SIG-M5 (cell line): ENCODE measurements at places on chromosomes 11 and 22.

DNA sequence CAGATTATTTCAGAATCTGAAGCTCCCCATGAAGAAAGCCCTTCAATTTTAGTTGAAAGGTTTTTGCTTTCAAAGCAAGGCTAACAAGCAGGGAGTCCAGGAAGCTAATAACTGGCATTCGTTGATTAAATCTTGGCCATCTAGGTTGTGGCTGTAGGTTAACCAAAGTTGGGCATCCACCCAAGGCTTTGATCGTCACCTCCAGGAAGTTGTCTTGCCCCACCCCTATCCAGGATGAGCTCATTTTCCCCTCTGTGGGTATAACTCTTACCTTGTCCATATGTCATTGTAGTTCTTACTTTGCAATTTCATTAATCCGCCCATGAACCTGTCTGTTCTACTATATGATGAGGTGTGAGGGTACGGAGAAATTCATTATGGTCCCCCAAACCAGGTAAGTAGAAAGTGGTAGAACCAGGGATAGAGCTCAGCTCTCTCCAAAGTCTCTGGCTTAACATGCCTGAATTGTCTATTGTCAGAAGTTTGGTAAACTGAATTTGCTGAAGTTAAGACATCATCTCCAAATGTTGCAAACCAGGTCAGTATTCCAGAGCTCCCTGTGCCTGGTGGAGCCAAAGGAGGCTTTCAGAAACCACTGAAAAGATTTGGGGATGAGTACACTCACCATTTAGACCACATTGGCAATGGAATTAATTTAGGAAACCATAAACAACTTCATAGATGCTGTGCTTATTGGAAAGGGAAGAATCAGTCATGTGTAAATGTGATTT, 97.1 kb downstream of the CD44 start:
- no peak for DNase-seq

- DNase-seq = no peak
These were observed 2.4 kb downstream of the TRMT112 start for GRCh38 chr11:64314805-64315561.

- no peak for DNase-seq
These were observed 91.1 kb downstream of the BRD1 start for GRCh38 chr22:49736538-49736937.

DNA sequence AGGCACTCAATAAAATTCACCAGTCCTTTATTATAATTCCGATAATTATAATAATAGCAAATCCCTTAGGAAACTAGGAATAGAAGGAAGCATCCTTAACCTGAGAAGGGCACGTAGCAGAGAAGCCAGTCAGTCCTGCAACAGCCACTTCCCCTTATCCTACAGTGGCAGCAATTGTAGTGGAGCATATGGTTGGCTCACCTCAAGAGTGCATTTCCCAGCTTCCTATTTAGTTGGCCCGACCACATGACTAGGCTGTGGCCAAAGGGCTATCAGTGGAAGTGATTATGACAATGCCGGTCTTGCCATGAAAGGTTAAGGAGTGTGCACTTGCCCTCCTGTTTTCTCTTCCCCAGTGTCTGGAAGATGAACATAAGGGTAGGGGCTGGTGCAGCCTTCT, 27.0 kb downstream of the TESMIN start:
- DNase-seq = no peak

DNA sequence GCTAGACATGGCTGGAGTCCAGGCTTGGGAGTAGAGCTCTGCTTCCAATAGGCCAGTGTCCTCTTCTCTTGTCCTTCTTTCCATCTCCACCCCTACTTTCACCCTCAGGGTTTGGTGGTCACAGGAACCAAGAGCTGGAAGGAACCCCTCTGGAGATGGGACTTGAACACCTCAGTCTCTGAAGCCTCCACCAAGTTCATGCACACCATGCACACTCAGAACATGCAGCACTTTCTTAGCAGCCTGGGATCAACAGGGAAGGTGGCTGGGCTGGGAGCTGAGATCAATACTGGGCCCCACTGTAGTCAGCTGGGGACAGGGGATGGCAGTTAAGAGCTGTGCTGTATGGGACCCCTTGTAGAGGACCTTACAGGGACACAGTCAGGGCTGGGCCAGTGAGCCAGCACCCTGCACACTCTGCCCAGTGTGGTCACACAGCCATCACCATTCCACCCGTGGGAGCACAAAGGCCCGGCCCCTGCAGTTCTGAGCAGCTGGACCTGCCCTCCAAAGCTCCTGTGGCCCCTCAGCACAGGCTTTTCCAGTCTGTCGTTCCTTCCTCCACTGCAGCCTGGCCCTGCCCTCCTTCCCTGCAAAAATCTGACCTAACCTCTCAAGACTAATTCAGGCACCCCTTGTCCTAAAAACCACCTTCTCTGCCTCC, 47.7 kb downstream of the GAB4 start:
- no peak for DNase-seq

DNA sequence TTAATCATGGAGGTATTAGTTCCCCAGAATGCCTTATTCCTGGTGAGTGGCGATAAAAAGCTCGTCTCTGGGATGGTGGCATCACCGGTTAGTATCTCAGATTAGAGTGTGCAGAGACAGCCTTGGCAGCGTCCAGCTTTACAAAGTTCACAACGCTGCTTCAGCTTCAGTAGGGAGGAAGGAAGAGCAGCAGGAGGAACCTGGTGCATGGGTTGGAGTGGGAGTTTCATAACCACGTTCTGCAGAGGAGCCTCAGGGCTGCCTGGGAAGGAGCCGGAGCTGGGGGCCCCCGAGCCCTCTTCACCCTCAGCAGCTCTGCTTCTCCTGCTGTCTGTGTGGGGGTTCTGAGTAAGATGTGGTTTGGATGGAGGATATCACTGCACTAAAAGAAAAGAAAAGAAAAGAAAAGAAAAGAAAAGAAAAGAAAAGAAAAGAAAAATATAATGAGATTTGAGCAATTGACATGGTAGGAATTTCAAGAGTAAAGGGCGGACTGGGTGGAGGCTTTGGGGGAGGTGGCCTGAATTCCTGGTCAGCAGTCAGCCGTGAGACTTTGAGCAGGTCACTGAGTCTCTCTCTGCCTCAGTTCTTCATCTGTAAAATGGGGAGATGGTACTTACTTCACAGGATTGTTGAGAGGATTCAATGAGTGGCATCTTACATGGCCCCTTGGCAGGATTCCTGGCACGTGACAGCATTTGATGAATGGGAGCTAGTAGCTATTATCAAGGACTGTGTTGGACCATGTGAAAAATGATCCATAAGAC, 6.5 kb downstream of the ASPHD2 start:
- DNase-seq = no peak

GRCh38 chr11:16750417-16750816, 12.0 kb downstream of the C11orf58 start:
- DNase-seq = no peak

- no peak for DNase-seq
These were observed 3.5 kb downstream of the KCNJ5 start for GRCh38 chr11:128894685-128895084.

DNA sequence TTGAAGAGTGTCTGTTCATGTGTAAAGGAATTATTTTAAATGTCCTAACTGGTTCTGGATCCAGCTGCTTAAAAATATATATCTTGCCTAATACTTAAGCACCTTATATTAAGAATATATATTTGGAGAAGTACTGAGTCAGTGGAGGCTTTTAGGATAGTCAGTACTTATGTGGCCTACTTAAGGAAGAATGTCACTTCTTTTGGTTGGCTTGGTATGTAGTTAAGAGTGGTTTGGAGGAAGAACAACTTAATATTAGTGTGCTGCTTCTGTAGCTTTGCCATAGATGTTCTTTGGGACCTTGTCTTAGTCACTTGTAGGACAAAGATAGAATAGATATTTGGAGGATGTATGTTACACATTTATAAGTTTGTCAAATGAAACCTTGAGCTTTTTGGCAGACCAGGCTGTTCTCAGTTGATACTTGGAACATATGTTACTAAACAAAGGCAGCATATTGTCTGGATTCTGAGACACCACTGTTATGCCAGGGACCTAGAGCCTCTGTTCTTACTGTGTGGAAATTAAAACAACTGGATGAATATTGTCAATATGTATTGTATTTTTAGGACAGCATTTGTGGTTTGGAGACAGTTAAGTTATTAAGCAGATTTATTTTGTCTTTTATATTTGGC, 4.9 kb downstream of the HIPK3 start:
- DNase-seq = no peak

- DNase-seq = no peak
These were observed 58.4 kb upstream of the WNT7B start for GRCh38 chr22:46035380-46035741.

GRCh38 chr11:76676636-76677457, 6.3 kb upstream of the LRRC32 start:
- no peak for DNase-seq

GRCh38 chr11:88295028-88295427, 42.5 kb downstream of the CTSC start:
- DNase-seq = no peak

- peak; percentile 41 for DNase-seq
These were observed 38.2 kb upstream of the LYVE1 start for GRCh38 chr11:10606536-10607208.

DNA sequence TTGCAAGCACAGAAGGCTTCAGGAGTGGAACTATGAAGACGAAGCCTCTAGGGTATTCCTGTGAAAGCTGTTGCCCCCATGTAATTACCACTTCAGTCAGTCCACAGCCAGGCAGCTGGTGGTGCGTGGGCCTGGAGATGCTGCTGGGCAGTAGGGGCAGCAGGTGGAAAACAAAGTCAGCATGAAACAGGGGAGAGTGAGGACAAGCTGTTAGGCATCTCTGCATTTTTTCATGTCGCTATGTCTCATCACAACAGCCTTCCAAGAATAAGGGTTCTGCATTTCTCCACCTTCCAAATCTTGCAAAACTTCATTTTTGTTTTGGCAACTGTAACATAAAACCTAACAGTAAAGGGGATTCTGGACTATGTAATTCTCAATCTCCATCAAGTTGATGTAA, 757.5 kb downstream of the NELL1 start:
- DNase-seq = no peak

- DNase-seq = no peak
These were observed 292.8 kb upstream of the RAG2 start for GRCh38 chr11:36890841-36891240.

GRCh38 chr11:73520353-73521061, 77.4 kb downstream of the FAM168A start:
- DNase-seq = no peak

DNA sequence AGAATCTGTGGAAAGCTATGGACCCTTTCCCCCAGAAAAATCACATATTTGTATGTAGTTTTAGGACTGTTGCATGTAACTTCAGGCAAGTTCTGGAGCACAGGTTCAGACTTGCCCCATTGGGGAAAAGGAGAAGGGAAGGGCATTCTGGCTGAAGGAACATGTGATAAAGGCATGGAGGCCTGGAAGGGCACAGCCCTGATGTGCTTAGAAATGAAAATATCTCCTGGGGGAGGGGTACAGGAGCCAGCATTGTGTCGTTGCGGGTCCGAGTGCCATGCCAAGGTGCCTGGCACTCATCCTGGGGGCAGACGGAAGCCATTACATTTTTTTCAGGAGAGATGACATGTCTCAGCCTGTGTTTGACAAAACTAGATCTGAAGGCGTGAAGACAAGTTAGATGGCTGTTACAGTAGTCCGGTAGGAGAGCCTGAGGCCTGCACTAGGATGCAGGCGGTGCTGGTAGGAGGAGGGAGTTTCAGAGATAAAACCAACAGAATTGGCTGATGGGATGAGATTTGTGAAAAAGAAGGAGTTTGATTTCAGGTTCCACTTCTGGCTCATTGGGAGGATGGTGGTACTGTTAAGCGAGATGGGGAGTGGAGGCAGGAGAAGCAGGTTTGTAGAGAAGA, 96.9 kb downstream of the TEAD1 start:
- DNase-seq = no peak

DNA sequence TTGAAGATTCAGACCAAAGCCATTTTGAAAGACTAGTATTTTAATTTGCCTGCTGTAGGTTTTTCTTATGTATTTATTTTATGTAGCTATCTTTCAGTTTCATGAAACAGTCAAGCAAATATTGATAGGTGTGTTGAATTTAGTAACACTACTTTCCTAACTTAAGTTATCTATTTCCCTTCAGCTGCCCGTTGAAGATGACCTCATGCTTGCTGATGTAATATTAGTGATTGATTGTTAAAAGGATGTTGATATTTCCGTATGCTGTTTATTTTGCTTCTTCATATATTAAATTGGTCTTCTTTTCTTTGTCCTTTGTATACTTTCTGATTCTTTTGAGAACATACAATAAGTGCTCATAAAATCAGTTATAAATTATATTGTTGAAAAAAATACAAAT, 86.8 kb upstream of the CHORDC1 start:
- DNase-seq = no peak

- no peak for DNase-seq
These were observed 2.3 kb downstream of the POLR2L start for GRCh38 chr11:839875-840617.
